Mesenteric fat pad (tissue), 1 donor: ENCODE measurements at places on chromosomes 7 and 10.

DNA sequence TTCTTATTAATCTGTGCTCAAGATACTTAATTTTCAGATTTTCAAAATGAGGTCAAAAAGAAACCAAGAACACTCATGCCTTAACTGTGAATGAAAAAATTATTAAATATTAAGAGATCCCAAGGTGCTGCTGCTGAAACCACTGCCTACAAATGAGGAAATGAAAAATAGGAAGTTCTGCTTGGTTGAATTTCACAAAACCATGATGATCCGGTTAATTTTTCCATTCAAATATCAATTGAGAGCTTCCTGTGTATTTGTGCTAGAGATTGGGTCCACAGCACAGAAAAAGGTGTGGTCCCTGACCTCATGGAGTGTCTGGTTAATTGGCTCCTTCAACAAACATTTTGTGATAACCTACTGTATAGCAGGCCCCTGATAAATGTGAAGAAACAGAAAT, 132.7 kb upstream of the YAE1 start:
- no peak for DNase-seq

- no peak for DNase-seq
Measured at GRCh38 chr10:75468612-75469005, 37.2 kb downstream of the LRMDA start.

DNA sequence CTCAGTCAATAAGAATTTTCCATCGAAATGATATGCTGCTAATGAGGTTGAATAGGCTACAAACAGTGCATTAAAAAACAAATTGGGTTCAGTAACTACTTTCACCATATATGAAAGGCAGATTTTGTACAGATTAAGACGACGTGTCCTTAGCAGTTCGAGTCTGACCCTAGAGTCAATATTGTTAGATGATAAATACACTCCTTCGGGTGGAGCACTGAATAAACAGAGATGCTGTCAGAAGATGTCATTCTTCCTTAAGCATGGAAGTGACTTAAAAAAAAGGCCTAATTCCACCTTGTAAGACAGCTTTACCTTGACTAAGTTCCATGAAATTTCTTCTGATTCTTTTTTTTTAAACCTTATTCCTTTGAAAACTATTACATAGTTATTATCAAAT, 5.8 kb upstream of the AGR2 start:
- DNase-seq: no peak

GRCh38 chr7:18221377-18222293, 194.0 kb upstream of the PRPS1L1 start:
- DNase-seq: no peak

DNA sequence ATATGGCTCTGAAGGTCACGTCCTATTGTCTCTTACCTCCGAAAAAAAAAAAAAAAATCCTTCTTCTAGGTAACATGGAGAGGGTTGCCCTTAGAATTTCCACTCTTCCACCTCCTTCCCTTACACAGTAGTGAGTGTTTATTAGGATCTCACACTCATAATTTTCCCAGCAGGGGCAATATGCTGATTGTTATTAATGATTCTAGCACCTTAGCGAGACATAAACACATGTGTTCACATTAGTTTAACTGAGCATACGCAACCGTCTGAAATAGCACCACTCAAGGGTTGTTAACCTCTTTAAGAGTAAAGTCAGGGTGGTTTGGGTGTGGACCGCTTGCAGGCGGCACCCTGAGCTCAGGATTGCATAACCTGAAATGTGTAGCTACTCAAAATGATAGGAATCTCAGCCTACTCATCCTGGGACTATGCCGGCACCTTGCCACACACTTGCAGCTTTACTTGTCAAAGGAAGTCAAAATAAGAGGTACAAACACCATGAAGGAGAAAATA, 52.2 kb downstream of the CPEB3 start:
- DNase-seq: no peak

DNA sequence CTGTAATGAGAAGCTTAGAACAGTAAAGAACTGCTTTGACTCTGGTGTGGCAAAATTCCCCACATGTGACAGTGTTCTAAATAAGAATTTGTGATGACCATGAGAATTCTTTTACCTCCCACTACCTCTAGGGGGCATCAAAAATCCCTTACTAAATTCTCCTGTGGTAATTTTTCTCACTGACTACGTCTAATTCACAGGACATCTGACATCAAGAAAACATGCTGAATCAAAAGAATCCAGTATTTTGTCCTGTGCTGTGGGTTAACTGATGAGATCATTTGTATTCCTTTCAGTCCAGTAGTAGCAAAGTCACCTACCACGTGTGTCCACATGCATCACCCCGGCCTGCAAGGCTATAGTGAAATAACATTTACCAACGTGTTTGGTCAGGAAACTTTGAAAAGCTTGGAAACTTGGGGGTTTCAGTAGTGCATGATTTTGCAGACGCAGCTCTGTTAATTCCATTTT, 103.8 kb downstream of the ATE1 start:
- DNase-seq: no peak

DNA sequence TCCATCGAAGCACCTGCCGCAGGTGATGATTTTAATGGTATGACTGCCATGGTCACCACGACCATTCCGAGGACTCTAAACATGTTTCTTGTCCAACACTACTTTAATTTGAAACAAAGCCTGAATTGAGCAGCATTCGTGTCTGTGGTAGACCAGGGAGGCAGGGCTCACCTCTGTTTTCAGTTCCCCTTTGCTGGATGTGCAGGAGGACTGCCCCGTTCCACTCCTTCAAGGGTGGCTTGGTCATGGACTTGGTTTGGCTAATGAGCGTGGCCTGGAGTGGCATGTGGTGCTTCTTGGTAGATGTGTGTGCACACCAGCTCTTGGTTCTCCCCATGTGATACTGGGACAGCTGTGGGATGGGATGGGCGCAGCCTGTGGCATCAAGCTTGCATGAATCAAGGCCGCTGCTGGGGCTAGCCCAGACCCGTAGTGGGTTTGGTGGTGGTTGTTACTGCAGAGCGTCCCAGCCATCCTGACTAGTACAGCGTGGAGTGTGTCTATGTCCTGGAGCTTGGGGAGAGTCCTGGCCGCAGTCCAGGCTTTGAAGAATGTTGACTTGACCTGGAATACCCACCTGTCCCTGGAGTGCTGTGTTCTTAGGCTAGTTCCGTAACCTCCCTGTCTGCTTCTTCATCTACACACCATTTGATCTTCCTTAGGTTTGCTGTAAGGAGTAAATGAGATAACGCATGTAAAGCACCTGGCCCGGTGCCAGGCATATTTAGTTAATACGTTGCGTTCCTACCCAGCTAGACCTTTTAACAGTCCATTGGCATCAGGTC, 34.8 kb downstream of the MGMT start:
- DNase-seq: no peak

DNA sequence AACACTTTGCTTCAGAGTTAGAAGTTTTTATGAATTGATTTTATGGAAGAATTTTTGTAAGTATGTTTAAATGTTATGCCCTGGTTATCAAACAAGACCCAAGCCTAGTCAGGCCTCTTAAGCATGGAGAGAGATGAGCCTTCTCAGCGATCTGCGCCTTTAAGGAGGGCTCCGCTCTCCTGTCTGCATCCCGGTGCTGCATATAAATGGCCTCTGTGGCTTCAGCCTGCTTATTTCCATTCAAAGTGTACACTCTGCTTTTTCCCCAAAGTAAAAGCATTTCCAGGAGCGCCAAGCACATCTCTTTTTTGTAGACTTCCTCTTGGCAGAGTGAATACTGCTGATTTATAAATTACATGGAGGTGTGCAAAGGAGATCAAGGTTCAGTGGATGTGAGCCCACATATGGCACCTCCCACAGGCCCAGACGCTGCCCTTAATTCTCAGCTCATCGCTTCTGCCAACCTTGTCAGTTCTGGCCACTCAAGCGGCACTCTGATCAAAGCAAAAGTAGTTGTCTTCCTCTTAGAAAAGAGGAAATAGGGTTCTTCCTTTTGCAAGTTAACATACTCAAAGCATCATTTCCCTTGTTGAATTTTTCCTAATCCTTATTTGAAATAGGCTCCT, 70.0 kb upstream of the SFMBT2 start:
- DNase-seq: no peak
